ENCODE measurements at places on chromosomes 3 and 15. TPM values are rescaled to one million over a fixed set of nuclear protein-coding genes. Genes with fewer than 3 reads are reported as not detected.
A peak's percentile ranks its signal among the peaks of the same experiment; 100 is the strongest.

DNA sequence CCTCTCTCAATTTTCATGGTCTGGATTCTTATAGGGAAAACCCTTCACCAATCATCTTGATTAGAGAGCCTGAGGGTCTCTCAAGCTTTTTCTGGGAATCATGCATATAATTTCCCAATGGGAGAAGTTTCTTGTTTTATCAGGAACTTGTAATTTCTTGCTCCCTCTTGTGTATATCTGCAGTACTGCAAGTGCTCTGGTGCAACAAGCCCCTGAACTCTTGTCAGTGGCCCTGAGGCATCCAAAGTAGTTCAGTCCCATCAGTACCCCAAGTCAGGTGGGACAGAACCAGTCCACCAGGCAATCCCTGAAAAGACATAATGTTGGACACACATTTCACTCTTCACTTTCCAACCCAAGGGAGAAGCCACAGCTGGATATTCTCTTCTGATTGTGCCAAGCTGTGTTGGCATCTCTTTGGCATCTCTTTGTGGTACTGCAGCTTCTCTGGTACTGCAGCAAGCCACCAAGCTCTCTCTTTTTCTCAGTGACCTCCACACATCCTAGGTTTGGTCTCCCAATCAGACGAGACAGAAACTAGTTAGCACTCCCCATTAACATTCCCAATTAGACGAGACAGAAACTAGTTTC is 214.5 kb downstream of the ZIC4 start:
- no peak for DNase-seq

The CHDH gene
- 0.99 TPM for total RNA-seq

- no peak for DNase-seq
These were observed 7.5 kb downstream of the MESP1 start for GRCh38 chr15:89743594-89743993.

DNA sequence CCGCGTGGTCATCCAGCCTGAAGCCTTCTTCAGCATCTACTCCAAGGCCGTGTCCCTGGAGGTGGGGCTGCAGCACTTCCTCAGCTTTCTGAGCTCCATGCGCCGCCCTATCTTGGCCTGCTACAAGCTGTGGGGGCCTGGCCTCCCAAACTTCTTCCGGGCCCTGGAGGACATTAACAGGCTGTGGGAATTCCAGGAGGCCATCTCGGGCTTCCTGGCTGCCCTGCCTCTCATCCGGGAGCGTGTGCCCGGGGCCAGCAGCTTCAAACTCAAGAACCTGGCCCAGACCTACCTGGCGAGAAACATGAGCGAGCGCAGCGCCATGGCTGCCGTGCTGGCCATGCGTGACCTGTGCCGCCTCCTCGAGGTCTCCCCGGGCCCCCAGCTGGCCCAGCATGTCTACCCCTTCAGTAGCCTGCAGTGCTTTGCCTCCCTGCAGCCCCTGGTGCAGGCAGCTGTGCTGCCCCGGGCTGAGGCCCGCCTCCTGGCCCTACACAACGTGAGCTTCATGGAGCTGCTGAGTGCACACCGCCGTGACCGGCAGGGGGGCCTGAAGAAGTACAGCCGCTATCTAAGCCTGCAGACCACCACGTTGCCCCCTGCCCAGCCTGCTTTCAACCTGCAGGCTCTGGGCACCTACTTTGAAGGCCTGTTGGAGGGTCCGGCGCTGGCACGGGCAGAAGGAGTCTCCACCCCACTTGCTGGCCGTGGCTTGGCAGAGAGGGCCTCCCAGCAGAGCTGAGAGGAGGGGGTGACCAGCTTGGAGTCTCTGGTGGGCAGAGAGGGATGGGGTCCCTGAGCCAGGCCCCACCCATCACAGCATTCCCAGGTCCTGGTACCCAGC is 37.9 kb downstream of the GOLGA6A start:
- DNase-seq, result no peak

The GPR62 gene
- 0.20 TPM for total RNA-seq

GRCh38 chr3:110318108-110318507 is 753.5 kb upstream of the NECTIN3 start:
- no peak for DNase-seq

GRCh38 chr3:172680684-172681083 is 30.2 kb downstream of the NCEH1 start:
- DNase-seq, result no peak

- no peak for DNase-seq
These were observed 124.7 kb downstream of the SRGAP3 start for GRCh38 chr3:9124730-9125129.

The NAA50 gene
- 70.6 TPM for total RNA-seq

GRCh38 chr3:184626923-184627322 is 65.3 kb downstream of the EPHB3 start:
- DNase-seq, result no peak

DNA sequence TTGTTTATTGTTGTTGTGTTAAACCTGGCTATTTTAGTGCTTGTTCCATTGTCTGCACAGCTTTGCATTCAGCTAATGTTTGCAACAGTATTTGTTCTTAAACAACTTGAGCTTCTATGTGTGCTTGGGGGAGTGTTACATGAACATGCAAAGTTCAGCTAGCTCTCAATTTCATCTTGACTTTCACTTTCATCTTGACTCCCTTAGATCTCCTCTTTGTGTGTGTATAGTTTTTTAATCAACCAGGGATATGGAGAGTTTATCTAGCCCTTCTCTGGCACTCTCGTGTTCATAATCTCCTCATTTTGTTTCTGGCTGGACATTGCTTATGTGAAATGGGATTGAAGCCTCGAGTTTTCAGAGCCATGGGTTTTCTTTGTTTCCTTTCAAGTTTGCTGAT is 212.4 kb upstream of the ZBTB20 start:
- no peak for DNase-seq

The IMP3 gene
- 31.4 TPM for total RNA-seq

- DNase-seq, result peak; percentile 54
These were observed 35.3 kb downstream of the ZBTB38 start for GRCh38 chr3:141403576-141403975.

DNA sequence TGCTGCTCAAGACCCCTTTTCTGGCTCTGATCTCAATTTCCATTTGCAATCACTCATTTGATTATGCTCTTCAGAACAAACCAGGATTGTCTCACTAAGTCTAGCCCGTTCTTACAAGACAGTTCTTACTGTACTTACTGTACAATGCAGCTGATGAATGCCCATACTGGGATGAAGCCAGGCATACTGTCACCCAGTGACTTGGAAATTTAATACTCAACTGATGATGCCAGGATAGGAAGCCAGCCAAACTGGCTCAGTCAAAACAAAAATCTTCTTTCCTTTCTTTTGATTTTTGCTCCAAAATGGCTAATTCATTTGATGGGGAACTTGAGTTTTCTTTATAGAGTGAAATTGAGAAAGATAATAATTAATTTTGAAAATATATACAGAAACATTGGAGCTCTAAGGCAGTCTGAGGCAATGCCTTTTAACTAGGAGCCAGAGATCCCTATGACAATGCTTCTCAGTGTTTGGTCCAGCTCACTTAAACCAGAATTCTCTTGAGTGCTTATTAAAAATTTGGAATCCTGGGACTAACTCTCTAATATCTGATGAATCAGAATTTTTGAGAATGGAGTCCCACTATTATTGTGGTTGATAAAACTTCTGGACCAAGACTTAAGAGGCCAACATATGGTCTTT is 265.6 kb upstream of the THBS1 start:
- DNase-seq, result no peak

- DNase-seq, result no peak
These were observed 49.7 kb upstream of the GPD1L start for GRCh38 chr3:32056559-32057290.

DNA sequence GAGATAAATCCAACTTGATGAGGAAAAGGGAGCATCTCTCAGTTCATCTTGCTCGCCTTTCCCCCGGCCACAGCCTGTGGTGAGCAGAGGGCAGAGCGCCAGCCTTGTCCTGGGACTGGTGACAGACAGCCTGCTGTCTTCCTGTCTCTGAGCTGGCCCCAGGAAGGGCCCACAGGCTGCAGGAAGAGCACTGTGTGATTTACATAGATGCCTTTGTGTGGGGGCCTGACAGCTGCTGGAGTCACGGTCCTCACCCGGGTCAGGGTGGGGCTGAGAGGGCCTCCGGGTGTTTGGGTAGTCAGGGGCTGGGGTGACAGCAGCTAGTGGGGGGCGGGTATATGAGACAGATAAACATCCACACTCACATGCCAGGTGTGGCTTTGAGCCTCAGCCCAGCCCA is 29.3 kb downstream of the PLA2G4D start:
- DNase-seq, result peak; percentile 11

The SLC24A5 gene
- 3.6 TPM for total RNA-seq

The TMCC1 gene
- total RNA-seq, result 21.5 TPM

DNA sequence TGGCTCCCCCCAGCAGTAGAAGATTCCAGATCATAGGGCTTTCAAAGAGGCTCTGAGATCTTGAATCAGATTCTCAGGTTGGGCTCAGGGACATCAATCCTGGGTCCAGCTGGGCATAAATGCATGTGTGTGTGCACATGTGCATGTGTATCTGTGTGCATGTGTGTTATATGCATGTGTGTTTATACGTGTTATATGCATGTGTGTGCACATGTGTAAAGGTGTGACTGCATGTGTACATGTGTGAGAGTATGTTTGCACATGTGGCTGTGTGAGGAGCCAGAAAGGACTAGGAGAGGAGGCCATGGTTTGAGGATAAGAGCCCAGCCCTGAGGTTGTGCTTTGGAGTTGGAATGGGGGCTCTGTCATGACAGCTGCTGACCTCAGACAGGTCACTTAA is 1.8 kb upstream of the MAPKAPK3 start:
- peak; percentile 14 for DNase-seq

- DNase-seq, result peak; percentile 30
These were observed 110.1 kb upstream of the TPM1 start for GRCh38 chr15:62932436-62932835.

GRCh38 chr3:186807231-186807630 is 949 bp upstream of the RFC4 start:
- no peak for DNase-seq

DNA sequence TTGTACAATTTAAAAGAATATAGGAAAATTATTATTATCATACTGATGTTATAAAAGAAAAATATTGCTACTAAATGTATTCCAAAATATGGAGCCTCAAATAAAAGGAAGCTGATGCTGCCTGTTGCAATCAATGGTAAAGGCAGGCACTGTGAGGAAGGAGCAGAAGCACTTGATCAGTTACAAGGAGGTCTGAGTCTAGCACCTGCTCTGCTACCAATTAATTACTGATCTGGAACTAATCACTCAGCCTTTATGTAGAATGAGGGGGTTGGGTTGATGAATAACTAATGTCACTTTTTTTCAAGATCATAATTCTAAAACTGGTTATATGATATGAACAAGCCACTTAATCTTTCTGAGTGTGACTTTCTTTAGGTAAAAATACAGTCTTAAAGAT is 5.5 kb downstream of the ADGRG7 start:
- DNase-seq, result no peak
